ENCODE measurements at places on chromosomes 7 and 10.

- no peak for DNase-seq
Observed at GRCh38 chr7:144830024-144830785, 5.6 kb downstream of the TPK1 start.

- DNase-seq = no peak
Observed at GRCh38 chr7:18305866-18306265, 189.7 kb upstream of the HDAC9 start.

- peak; percentile 33 for DNase-seq
Observed at GRCh38 chr10:102646610-102647442, 2.5 kb downstream of the TRIM8 start.

GRCh38 chr10:60390224-60390626 lies 550 bp upstream of the ANK3 start:
- DNase-seq = no peak

DNA sequence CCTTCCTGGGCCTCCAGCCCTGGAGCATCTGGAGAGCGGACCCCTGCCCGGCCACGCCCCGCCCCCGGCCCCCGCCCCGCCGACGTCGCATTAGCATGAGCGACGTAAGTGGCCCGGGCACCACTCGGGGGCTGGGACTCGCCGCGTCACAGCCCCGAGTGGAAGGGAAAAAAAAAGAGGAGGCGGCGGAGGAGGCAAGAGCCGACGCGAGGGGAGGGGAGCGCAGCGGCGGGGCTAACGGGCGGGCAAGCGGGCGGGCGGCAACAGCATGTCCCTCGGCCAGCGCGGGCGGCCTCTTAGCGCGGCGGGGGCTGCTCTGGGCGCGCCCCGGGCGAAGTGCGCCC lies at the start of gene SLC18A3:
TSS of gene SLC18A3 (plus strand) at position 197 of the 344 bp plus-strand sequence. CDS start 431 bp downstream, outside the sequence.
- DNase-seq = no peak

GRCh38 chr10:625333-625696 lies 64.2 kb downstream of the DIP2C start:
- no peak for DNase-seq

- DNase-seq = no peak
Observed at GRCh38 chr10:131004276-131004675, 307.2 kb downstream of the TCERG1L start.

GRCh38 chr7:18610331-18610948 lies 114.9 kb downstream of the HDAC9 start:
- DNase-seq = no peak

GRCh38 chr7:26507108-26507987 lies 215.7 kb downstream of the SNX10 start:
- no peak for DNase-seq

GRCh38 chr7:130231792-130232191 lies 24.1 kb downstream of the SSMEM1 start:
- no peak for DNase-seq
